Tracheal epithelial cell (primary cell): ENCODE measurements at places on chromosomes 1 and 21. TPM values are rescaled to one million over a fixed set of nuclear protein-coding genes. Genes with fewer than 3 reads are reported as not detected.

The NUCKS1 gene
- total RNA-seq, result 59.8 and 89.5 TPM in 2 replicates

The TNNI3K gene
- 0.24 and 3.6 TPM in 2 replicates for total RNA-seq

The KCNJ9 gene
- under 0.01 and 0.21 TPM in 2 replicates for total RNA-seq

The FAM72D gene
- not detected in 2 replicates for total RNA-seq

The PLCH2 gene
- total RNA-seq, result 91.0 and 107 TPM in 2 replicates

The SLAMF9 gene
- total RNA-seq, result 5.5 and 12.1 TPM in 2 replicates

The RGS13 gene
- not detected in 2 replicates for total RNA-seq

The TFF2 gene
- not detected in 2 replicates for total RNA-seq

The AIRE gene
- total RNA-seq, result not detected in 2 replicates

The HPCA gene
- not detected in 2 replicates for total RNA-seq

The OPTC gene
- not detected in 2 replicates for total RNA-seq

The AADACL4 gene
- total RNA-seq, result not detected in 2 replicates

The VCAM1 gene
- total RNA-seq, result 0.21 and 37.8 TPM in 2 replicates

The HES2 gene
- total RNA-seq, result 249 and 299 TPM in 2 replicates

The RIPK4 gene
- 36.9 and 50.3 TPM in 2 replicates for total RNA-seq

The FAM78B gene
- under 0.01 and 0.21 TPM in 2 replicates for total RNA-seq

The CHRM3 gene
- total RNA-seq, result 0.21 and 0.48 TPM in 2 replicates

The CLCA4 gene
- total RNA-seq, result 0.96 and 6.8 TPM in 2 replicates

The HUNK gene
- total RNA-seq, result under 0.01 TPM in 1 of 2 replicates, not detected in the other

The LRRC42 gene
- total RNA-seq, result 50.7 and 52.3 TPM in 2 replicates

The PLD5 gene
- total RNA-seq, result 0.21 and 0.96 TPM in 2 replicates

The ADAMTS5 gene
- under 0.01 and 1.4 TPM in 2 replicates for total RNA-seq

The CFHR1 gene
- total RNA-seq, result not detected in 2 replicates

The WDR3 gene
- total RNA-seq, result 21.7 and 26.6 TPM in 2 replicates

The CD101 gene
- 0.48 and 1.3 TPM in 2 replicates for total RNA-seq

The CELA2A gene
- not detected in 2 replicates for total RNA-seq

The ADORA3 gene
- not detected in 2 replicates for total RNA-seq

The DHRS3 gene
- 48.9 and 69.3 TPM in 2 replicates for total RNA-seq

The KRTAP10-8 gene
- total RNA-seq, result not detected in 2 replicates

The ROR1 gene
- total RNA-seq, result 0.64 and 3.6 TPM in 2 replicates

The CDC73 gene
- total RNA-seq, result 11.5 and 16.9 TPM in 2 replicates

The GCSAML gene
- not detected in 2 replicates for total RNA-seq

The AMY1B gene
- not detected in 2 replicates for total RNA-seq

The SPRR3 gene
- 8.9 and 51.4 TPM in 2 replicates for total RNA-seq

The PCBP3 gene
- total RNA-seq, result 0.43 and 0.48 TPM in 2 replicates

The OR2T27 gene
- not detected in 2 replicates for total RNA-seq

The NCSTN gene
- total RNA-seq, result 62.4 and 93.0 TPM in 2 replicates

The DISP1 gene
- total RNA-seq, result 0.72 and 1.5 TPM in 2 replicates

The HCN3 gene
- 0.43 and 0.72 TPM in 2 replicates for total RNA-seq

The OR2T35 gene
- total RNA-seq, result not detected in 2 replicates

The SPOCD1 gene
- total RNA-seq, result 1.5 and 15.2 TPM in 2 replicates

The CFHR3 gene
- not detected in 2 replicates for total RNA-seq
